LHCN-M2 (cell line): ENCODE measurements at places on chromosomes 1 and 21. TPM values are rescaled to one million over a fixed set of nuclear protein-coding genes. Genes with fewer than 3 reads are reported as not detected.
A peak's percentile ranks its signal among the peaks of the same experiment; 100 is the strongest.

HTR1D gene
- not detected in 2 replicates for total RNA-seq

PGLYRP4 gene
- not detected in 2 replicates for total RNA-seq

SAMD13 gene
- total RNA-seq: 0.58 and 0.98 TPM in 2 replicates

TAS1R3 gene
- total RNA-seq: 0.06 TPM in 1 of 2 replicates, not detected in the other

OR6K3 gene
- not detected in 2 replicates for total RNA-seq

RCC1 gene
- total RNA-seq: 46.4 and 53.1 TPM in 2 replicates

OR2L3 gene
- not detected in 2 replicates for total RNA-seq

CRNN gene
- total RNA-seq: not detected in 2 replicates

KCNA3 gene
- total RNA-seq: not detected in 2 replicates

TRIM17 gene
- total RNA-seq: not detected in 2 replicates

RORC gene
- not detected in 2 replicates for total RNA-seq

PRAMEF10 gene
- total RNA-seq: not detected in 2 replicates

OR14K1 gene
- not detected in 2 replicates for total RNA-seq

CCDC27 gene
- total RNA-seq: not detected in 2 replicates

SEMA4A gene
- 0.40 and 0.64 TPM in 2 replicates for total RNA-seq

DNA sequence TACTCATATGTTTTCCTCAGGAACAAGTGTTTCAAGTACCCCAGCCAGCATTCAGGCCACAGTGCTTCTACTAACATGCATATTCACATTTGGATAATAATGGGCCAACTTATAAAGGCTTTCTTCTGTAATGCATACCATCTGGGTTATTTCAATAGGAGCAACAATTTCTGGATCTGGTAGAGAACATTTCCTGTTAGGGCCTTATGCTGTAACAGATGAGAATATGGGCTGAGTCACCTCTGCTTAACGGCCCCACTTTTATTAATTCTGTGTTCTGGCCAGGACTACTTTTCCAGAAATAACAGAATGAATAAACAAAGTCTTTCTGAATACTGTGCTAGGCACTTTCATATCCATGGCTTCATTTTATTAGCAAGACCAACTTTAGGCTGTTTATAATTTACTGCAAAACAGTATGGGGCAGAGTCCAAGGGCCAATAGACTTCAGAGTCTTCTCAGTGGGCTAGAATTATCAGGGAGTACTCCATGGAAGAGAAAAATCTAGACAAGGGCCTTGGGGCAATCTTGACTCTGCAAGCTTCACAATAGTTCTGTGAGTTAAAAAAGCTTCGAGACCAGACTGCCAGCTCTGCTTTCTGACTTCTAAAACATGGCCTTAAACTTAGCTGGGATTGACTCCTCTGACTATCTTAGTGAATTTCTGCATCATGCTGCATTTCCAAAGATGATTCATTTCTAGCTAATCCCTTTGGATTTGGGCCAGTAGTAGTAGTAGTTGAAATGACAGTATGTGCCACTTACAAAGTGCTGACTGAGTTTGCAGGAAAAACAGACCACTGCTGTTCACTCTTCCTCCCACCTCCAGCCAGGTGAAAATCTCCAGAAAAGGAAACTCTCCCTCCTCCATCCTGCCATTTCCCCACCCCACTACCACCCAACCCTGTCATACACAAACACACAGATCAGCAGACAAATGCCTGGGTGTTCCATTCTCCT, 8.2 kb upstream of the SSX2IP start:
- DNase-seq: peak; percentile 92

- no peak for DNase-seq
Measured at GRCh38 chr1:194473766-194474165, 1287.4 kb upstream of the B3GALT2 start.

DNA sequence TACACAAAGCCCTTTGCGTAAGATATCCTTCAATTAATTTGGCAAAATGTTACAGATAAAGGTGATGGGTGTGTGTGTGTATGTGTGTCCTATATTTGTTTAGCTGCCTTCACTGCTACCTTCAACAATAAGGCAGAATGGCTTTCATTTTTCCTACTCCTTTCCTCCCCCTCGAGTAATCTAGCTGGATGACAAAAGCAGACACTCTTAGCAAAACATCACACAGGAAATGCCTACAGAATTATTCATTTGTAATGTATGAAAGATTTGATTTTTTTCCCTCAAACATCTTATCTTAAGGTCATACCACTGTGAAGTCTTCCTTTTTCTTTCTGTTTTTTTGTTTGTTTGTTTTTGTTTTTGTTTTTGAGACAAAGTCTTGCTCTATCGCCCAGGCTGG, 10.6 kb downstream of the PTPN22 start:
- DNase-seq: peak; percentile 74

- DNase-seq: no peak
Measured at GRCh38 chr1:213921311-213921710, 66.5 kb upstream of the PROX1 start.

GRCh38 chr1:47474278-47475193, 36.7 kb downstream of the FOXD2 start:
- DNase-seq: no peak

DNA sequence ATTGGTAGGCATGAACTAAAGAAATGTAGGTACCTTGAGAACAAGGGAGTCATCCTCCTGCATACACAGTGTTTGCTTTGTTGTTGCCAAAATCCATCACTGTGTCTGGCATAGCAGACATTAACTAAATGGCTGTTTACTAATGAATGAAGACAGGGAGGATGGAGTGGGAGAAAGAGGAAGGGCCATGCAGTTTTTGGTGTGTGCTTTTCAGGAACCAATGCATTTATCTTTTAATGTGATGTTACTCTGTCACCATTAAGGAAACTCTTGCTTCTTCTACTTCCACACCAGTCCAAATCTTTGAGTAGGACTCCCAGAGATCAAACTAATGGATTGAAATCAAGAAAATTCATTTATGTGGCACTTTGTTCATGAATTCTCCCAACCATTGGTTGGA, 55.6 kb upstream of the DUSP10 start:
- DNase-seq: no peak

DNA sequence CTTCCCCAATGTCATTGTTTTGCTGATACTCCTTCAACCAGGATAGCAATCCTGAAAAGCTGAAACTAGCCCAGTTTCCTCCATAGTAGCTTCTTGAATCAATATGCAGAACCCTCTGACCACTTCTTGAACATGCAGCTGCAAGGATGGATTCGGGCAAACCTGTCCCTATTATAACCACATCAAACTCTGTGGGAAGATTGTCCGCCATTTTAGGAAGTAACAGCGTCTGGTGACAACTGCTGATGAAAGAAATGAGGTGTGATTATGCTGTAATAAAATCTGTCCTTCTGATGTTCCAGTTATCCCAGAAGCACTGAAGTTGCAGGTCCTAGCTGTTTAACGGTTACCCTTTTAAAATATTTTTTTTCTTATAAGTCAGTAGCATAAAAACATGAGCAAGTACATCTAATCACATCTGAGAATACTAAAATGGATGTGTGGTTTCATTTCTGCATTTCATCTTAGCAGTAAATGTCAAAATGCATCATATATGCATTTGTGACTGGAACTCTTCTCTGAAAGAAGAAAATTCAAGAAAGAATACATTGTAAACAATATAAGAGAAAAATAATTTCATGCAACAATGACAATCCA, 4.5 kb downstream of the CHML start:
- DNase-seq: no peak

- DNase-seq: no peak
Measured at GRCh38 chr1:75616436-75617433, 5.8 kb upstream of the SLC44A5 start.

DNA sequence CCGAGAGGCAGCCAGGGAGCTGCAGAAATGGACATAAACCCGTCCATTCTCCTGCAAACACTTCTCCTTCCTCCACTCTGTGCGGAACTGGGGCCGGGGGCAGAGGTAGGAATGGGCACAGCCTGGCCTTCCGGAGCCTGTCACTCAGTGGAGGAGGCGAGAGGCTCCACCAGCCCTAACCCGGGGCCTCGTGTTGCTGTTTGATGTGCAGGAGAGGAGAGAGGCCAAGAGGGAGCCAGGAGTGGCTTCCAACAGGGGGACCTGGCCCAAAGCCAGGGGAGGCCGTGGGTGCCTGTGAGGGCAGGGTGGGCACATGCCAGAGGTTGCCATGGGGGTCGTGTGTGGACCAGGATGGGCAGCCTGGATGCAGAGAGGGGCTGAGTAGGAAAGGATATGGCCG, 158.1 kb upstream of the ARHGEF16 start:
- DNase-seq: no peak

GRCh38 chr21:39518055-39518846, 66.5 kb downstream of the SH3BGR start:
- DNase-seq: peak; percentile 44

DNA sequence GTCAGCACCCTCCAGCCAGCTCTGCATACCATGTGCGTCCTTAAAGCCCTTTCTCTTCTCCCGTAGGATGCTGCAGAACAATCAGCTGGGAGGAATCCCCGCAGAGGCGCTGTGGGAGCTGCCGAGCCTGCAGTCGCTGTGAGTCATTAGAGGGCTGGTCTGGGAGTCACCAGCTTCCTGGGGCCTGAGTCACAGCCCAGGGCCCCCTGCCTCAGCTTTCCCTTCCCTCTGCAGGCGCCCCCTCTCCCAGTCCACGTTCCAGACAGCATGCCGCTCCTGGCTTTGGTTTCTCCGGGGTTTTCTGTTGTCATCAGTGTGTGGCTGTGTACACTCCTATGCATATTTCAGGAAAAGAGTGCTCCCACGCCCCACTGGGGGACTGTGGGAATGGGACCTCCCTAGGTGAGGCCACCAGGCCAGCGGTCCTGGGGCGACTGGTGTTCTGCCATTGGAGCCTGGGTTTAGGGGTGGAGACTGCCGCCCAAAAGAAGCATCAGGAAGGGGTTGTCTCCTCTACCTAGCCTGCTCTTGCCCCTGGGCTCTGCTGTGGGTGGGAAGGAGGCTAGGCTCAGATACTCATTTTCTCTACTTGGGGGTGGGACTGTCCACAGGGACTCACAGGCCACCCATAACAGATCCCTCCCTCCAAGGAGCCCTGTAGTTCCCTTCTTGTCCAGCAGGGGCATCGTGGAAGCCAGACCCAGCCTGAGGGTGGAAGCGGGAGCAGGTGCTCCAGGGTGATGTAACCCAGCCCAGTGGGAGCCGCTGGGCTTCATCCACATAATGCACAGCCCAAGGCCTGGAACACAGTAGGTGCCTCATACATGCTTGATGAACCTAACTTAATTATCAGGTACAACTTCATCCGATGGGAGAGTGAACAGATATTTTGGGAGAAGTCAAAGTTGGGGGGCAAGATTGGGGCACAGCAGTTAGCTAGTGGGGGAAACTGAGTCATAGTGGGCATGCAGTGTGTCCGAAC, 42.5 kb downstream of the LGR6 start:
- DNase-seq: peak; percentile 88

GRCh38 chr1:41013796-41014195, 7.7 kb downstream of the SLFNL1 start:
- no peak for DNase-seq

- DNase-seq: no peak
Measured at GRCh38 chr1:42002220-42002619, 83.5 kb upstream of the HIVEP3 start.

- no peak for DNase-seq
Measured at GRCh38 chr21:14405225-14405624, 22.3 kb upstream of the HSPA13 start.

- peak; percentile 75 for DNase-seq
Measured at GRCh38 chr1:184283999-184284398, 102.8 kb upstream of the C1orf21 start.

DNA sequence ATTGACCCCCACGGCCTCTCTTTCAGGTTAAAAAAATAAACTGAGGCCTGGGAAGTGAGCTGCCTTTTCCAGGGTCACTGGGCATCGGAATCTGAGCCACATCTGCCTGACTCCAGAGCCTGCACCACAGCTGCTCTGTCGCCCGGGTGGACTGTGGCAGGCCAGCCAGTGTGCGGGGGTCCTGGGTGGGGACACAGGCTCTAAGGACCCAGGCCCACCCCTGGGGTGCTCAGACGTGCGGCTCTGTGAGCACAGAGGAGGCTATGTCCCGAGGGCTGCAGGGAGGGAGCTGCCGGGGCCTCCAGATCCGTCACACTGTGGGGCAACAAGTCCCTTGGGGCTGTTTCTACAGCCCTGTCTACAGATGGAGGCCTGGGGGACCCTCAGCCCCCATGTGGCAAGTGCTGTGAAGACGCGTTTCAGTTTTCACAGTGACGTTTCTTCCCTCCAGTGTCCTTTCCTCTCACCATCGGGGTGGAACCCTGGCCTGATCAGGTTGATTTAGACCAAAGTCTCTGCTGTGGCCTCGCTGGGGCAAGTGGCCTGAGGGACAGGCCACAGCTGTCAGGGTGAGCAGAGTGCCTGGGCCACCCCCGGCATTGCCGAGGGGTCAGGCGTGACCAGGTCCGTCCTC, 39.2 kb upstream of the ACTRT2 start:
- DNase-seq: no peak

- no peak for DNase-seq
Measured at GRCh38 chr1:53893999-53894636, at the start of gene DIO1. Gene DIO1 (plus strand): TSS chr1:53894187. CDS start chr1:53894211, 24 bp downstream.

- DNase-seq: no peak
Measured at GRCh38 chr1:175794586-175794985, 51.2 kb upstream of the TNR start.

DNA sequence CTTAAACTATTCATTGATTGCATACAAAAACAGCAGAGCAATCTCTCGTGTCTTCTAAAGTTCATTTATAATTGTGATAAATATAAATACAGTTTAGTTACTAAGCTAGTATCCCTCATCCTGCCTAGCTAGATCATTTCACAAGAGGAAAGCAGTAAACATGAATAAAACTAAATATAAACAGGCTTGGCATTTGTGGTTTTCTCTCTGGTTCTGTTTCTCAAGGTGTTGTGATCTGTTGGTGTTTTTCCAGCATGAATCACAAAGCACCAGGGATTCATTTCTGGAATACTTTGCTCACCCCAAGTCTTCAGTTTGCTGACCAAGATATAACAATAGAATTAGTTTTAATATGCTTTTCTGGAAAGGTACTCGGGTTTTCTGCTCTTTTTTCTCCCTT, 32.7 kb upstream of the GLIS1 start:
- DNase-seq: peak; percentile 88

GRCh38 chr1:172932981-172933380, 117.8 kb downstream of the TNFSF18 start:
- DNase-seq: no peak

- no peak for DNase-seq
Measured at GRCh38 chr1:101013776-101014175, 11.8 kb downstream of the DPH5 start.

DNA sequence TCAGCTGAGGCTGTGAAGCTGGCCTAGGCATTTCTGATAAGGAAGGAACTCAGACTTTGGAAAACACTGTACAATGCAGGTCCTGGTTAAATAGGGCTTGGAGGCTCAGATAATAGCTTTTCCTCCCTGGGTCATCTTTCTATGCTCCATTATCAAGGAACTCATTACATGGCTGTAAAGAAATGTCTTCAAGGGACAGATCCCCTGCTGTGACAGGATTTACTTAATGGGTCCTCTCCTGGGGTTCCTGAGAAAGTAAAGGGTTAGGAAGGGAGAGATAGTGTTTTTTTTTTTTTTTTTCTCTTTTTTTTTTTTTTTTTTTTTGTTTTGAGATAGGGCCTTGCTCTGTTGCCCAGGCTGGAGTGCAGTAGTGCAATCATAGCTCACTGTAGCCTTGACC, 14.1 kb upstream of the SVBP start:
- DNase-seq: no peak
